NCI-H2029 (cell line): ENCODE measurements at places on chromosomes 11 and 22.

- no peak for DNase-seq
Measured at GRCh38 chr11:70733327-70734325, 335.3 kb downstream of the CTTN start.

GRCh38 chr11:62044639-62045121, 77.2 kb upstream of the FTH1 start:
- no peak for DNase-seq

DNA sequence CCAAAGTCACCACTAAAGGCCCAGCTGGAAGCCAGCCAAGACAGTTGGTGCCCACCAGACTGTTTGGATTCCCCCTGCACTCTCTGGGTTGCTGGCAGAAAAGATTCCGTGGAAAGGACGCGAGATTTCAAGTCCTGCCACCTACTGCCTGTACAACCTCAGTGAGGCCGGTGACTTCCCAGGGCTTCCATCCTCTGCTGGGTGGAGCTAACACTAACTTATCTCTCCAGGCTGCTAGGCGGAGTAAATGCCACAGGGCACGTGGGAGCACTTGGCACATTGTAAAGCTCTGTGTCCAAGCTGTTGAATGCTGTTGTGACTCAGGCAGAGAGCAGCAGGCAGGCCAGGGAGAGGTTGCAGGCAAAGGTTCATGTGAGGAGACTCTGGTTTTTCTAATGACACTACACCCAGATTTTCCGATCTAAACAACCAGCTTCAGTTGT, 50.9 kb upstream of the CDON start:
- peak; percentile 95 for DNase-seq

- DNase-seq: no peak
Measured at GRCh38 chr11:116963813-116964212, 126.4 kb upstream of the APOA1 start.

DNA sequence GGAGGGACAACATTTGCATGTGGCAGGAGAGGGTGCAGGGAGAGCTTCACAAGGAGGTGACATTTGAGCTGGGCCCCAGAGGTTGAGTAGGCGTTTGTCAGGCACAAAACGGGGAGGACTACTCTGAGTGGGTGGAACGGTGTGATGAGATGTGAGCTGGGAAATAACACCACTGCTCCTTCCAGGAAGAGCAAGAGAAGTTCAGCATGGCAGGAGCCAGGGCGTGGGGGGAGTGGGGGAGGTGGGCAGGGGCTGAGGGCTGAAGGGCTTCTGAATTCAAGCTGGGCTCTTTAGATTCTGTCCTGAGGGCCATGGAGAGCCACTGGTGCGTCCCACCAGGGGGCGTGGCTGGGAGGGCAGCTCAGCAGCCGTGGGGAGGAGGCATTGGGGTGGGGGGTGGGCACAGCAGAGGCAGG, 54.2 kb downstream of the OTOG start:
- DNase-seq: no peak

DNA sequence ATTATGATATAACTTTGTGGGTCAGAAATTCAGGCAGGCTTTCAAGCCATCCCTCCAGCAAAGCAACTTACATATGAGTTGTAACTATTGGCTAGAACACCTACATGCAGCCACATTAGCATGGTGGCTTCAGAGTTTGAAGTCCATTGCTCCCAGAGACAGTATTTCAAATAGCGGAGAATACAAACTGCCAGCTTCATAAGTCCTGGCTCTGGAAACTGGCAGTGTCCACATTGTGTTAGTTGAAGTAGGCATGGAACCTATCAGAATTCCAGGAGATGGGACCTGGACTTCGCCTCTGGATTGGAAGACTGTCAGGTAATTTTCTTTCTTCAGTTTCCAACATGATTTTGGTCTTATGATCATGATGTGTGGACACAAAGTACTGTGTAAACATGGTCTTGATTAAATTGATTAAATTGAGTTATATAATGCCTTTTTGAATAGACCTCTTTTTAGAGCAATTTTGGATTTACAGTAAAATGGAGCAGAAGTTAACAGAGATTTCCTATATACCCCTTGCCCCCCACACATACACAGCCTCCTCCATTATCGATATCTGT, 209.9 kb upstream of the NAV2 start:
- no peak for DNase-seq

DNA sequence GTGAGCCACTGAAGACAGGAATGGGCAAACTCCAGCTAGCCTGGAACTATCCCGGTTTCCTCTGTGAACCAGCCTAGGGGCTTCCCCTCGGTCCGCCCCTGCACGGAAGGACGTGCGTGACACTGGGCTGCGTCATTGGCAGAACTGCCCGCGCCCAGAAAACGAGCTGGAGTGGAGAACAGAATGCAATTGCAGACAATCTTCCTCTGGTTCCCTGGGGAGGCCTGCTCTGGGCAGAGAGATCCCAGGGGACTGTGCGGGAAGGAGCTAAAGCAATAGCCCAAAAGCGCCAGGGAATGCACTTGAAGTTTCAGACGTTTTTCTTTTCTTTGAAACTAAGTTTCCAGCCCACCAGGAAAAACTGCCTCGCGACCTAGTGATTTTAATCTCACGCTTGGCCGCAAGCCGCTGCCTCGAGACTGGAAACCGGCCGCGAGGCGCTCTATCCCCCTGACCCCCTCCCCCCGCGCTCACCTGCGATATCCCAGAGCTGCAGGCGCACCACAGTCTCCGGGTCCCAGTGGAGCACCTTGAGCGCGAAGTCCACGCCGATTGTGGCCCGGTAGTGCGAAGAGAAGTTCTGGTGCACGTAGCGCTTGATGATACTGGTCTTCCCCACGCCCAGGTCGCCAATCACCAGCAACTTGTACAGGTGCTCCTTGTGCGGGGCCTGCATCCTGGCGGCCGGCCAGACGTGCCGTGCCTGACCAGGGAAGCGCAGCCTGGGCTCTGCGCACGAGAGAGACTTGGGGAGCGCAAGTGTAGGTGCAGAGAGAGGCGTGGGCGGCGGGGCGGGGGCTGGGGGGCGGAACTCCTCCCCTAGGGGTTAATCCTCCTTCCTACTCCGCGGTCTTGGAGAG, at the start of gene RAB38:
Gene RAB38, minus strand, starts transcription at position 735 of the 860 bp plus-strand sequence. Its CDS starts 59 bp downstream, at position 676.
- peak; percentile 27 for DNase-seq

DNA sequence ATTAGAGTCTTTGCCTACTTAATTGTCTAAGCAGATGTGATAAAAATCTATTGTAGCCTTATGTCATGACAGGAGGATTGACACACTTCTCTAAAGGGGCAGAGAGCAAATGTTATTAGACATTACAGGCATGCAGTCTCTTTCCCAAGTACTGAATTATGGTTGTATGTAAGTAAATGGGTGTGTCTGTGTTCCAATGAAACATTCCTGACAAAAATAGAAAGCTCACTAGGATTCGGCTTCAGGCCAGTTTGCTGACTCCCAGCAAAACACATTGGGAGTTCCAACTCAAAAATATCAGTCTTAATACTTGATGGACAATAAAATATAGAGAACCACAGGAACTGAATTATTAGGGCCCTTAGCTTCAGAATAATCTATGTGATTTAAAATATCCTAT, 1480.4 kb downstream of the FAM181B start:
- no peak for DNase-seq

GRCh38 chr11:86115542-86116385, 46.9 kb upstream of the PICALM start:
- no peak for DNase-seq
